ENCODE measurements at places on chromosomes 4 and X.
A peak's percentile ranks its signal among the peaks of the same experiment; 100 is the strongest.

DNA sequence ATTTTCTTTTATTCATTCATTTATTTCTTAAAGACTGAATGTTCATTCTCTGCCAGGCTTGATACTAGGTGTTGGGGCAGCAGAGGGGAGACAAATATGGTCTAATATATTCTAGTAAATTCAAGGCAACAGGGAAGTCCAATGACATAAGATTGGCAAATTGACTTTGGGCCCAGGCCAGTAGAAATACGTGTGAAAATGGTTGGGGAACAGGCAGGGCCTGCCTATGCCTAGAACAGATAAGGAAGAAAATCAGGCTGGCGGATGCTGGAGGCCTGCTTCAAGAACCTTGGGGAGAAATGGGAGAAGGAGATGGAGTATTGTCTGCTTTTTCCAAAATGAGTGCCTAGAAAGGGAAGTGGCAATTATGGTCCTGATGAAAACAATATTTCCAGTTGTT lies 108.6 kb downstream of the RTL5 start:
- DNase-seq = no peak

DNA sequence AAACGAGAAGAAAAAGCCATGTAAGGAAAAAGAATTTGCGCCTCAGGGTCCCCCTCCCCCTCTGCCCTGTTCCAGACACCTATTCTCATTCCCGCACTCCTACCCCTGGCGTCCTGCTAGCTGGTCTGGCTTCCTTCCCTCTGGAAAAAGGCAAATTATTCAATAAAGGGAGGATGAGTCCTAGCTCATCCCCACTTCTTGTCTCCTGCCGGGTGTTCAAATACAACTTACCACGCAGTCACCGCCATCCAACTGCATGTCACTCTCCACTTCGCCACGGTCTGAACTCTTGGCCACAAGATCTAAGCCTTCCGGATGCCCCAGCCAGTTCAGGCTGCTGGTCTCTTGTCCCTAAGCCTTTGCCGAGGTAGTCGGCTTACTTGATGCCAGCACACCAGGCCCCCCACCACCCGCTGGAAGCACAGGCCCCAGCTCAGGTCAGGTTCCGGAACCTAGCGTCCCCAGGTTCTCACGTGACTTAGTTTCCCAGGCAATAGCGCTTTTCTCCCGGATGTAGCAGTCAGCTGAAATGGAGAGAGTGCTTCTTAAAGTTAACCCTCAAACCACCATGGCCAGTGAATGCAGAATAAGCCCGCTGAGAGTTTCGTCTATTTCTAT lies 209.6 kb upstream of the SPIN4 start:
- peak; percentile 81 for DNase-seq

- DNase-seq = no peak
Measured at GRCh38 chr4:4574792-4575191, 32.9 kb upstream of the STX18 start.

- DNase-seq = no peak
Measured at GRCh38 chr4:156420623-156421022, 467.0 kb upstream of the CTSO start.

GRCh38 chr4:10203851-10204250 lies 87.3 kb upstream of the WDR1 start:
- DNase-seq = no peak

DNA sequence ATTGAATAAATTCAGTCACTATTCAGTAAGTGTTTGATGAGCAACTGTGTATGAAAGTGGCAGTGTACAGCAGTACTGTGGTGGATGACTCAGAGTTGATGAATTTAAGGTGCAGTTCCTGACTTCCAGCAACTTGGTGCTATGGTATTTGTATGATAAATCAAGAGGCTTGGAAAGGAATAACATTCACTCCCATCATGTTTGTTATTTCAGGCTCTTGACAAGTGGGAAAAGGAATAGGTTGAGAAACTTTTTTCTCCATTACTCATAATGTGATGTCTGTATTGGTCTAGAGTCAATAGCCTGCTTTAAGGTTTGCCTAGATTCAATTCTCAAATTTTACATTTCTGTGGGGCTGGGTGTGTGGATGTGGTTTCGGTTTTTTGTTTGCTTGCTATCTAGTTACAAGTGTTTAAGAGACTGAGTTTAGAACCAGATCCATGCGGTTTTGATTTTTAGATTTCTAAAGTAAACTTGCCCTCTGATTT lies 35.1 kb upstream of the CYP2U1 start:
- no peak for DNase-seq

- no peak for DNase-seq
Measured at GRCh38 chr4:113540859-113541258, 220.7 kb downstream of the CAMK2D start.

DNA sequence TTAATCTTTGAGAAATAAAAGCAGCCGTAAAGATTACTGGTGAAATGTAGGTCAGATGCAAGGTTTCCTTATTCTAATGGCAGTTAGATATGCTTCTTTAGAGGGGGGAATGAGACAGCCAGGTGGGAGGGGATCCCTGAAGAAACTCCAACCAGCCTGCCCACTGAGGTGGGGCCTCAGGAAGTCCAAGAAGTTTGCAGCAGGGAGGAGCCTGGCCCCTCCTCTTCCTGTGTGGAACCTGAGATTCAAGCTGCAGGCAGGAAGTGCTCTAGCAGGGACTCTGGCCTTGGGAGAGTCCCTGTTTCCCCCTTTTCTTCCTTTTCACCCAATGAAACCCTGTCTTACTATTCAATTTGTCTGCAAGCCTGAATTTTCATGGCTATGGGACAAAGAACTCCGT lies 101.4 kb upstream of the SLITRK2 start:
- no peak for DNase-seq

DNA sequence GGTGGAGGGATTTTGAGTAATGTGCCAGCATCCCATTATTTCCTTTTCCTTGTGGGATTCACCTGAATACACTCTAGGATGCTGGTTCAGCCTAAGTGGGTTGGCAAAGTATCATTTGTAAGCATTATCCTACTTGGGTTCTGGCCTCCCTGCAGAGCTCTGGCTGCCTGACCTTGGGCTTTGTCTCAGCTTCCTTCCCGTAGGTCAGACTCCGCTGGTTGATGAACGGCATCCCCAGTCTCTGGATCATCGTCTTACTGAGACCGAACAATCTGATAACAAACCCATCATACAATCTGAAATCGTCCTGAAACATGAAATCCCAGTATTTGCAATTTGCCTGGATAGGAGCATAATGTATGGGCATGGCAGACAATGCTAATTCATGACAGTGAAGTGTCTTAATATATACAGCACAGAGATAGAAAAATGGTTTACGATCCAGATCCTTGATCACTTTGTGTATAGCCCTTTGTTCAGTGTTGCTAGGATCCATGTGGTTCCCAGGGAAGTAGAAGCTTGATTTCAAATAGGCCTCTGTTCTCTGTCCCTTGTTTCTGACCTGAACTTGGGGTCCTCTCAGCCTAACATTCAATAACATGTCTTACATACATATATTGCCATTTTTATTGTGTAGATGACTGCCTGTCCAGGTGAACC lies 5.5 kb downstream of the MID2 start:
- no peak for DNase-seq

DNA sequence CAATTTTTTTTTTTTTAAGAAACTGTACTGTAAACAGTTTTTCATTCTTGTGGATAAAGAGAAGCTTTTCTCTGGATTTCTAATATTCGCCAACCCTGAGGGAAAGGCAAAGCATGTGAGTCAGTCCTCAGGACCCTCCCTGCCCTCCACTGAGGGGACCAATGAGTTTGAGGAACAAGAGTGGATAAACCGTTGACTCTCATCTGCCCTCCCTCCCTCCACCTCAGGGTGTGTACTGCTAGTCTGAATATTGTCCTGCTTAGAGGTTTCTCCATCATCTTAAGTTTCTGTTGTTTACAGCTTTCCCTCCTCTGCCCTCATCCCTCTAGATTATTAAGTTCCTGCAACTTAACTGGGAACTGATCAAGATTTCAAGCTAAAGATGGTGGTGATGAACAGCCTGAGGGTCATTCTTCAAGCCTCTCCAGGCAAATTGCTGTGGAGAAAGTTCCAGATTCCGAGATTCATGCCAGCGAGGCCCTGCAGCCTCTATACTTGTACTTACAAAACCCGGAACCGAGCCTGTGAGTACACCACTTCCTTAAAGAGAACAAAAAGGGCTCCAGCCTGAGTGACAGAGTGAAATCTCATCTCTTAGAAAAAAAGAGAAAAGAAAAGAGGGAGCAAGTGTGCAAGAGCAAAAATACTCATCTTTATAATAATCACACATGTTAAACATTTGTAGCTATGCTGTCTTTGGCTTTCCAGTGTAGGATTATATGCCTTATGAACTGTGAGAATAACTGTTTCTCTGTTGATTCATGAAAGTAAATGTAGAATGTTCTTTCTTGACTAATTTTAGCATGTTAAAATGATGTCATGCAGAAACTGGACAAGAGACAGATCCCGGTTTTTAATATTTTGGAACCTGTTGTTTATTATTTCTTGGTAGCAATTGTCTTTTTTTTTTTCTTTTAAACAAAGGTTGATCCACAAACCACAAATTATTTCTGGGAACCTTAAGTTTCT lies 11.9 kb downstream of the CA5B start:
- DNase-seq = no peak

DNA sequence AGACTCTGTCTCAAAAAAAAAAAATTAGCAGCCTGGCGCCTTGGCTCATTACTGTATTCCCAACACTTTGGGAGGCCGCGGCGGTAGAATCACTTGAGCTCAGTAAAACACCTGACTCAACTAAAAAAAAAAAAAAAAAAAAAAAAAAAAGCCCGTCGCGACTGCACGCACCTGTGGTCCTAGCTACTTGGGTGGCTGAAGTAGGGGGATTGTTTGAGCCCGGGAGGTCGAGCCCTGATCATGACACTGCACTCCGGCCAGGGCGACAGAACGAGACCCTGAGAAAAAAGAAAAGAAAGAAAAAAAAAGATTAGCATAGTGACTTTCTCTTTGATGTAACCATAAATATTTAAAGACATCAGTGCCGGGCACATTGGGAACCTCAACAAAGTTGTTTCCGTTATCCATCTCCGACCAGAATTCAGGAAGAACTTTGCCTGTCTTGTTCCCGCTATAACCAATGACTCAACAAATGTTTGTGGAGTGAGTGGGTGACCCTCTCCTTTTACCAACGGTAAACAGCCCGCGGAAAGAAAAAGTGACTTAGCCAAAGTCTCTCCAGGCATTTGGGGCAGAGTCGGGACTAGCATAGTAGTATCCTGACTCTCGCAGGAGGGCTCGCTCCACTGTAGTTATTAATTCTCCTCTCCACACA lies 553 bp upstream of the MED28 start:
- no peak for DNase-seq

GRCh38 chr4:41880022-41880837 lies 55.0 kb upstream of the TMEM33 start:
- DNase-seq = no peak

- DNase-seq = no peak
Measured at GRCh38 chr4:3332498-3332897, 39.7 kb downstream of the RGS12 start.

GRCh38 chr4:3442959-3443749 lies 1.4 kb downstream of the HGFAC start:
- DNase-seq = peak; percentile 1

- no peak for DNase-seq
Measured at GRCh38 chr4:165288226-165288625, 39.2 kb upstream of the MSMO1 start.

- DNase-seq = no peak
Measured at GRCh38 chrX:63735882-63736281, 49.1 kb downstream of the ARHGEF9 start.

- DNase-seq = no peak
Measured at GRCh38 chr4:184030036-184030435, 124.9 kb downstream of the STOX2 start.

- no peak for DNase-seq
Measured at GRCh38 chr4:184310881-184311709, 93.4 kb upstream of the ENPP6 start.

GRCh38 chr4:122360754-122361153 lies 18.1 kb upstream of the ADAD1 start:
- DNase-seq = no peak

- DNase-seq = no peak
Measured at GRCh38 chr4:2443061-2443730, 24.4 kb downstream of the CFAP99 start.

- DNase-seq = no peak
Measured at GRCh38 chr4:94325835-94326234, 16.8 kb downstream of the HPGDS start.

GRCh38 chr4:161906836-161907589 lies 256.8 kb downstream of the FSTL5 start:
- no peak for DNase-seq

DNA sequence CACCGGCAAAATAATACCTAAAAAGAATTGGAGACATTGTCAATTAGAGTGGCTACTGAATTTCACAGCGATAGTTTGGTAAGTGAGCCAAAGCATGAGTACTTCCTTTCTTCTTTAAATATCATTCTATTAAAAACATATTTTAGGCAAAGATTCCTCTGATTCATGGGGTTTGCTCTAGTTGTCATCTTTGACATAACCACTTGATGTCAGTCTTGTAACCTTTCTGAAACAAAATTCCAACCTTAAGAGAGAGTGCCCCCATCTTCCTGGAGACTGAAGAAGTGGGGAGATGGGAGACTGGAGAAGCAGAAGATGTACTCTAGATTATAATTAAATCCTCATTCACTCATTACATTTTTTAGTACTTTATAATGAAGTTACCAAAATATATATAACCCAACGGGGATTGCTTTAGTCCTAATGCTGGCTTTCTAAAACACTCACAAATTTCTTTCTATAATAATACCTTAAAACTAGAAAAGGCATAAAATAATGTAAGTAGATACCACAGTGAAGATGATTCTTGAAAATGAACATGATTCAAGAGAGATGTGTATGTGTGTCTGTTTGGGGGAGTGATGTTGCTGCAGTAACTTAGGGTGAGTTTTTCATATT lies 96.4 kb downstream of the EMCN start:
- peak; percentile 22 for DNase-seq

DNA sequence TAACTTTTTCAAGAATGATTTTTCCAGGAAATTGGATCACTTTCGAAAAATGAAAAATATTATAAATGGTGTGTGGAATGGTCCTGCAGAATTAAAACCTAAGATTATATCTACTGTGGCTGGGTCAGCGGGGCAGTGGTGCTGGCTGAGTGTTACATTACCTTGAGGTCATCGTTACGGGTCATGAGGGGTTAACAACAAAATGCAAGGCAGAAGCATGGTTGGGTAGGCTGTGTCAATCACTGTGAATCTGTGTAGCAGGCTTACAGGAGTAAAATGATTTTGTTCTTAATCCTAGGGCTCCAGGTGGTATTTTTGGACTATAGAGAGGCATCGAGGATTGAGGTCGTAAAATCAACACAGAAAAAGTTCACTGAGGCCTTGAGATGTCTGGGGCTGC lies 105.2 kb upstream of the AMOT start:
- no peak for DNase-seq

GRCh38 chr4:137206781-137207180 lies 325.5 kb downstream of the PCDH18 start:
- no peak for DNase-seq

- DNase-seq = no peak
Measured at GRCh38 chr4:105116616-105117319, 29.9 kb upstream of the TET2 start.
